Foreskin melanocyte (primary cell): ENCODE measurements at places on chromosomes 2 and 18.
A peak's percentile ranks its signal among the peaks of the same experiment; 100 is the strongest.

- no peak for DNase-seq
These were observed 11.1 kb upstream of the CYS1 start for GRCh38 chr2:10091182-10091888.

- peak; percentile 59 for DNase-seq
These were observed 2.0 kb downstream of the NAGK start for GRCh38 chr2:71070294-71071093.

DNA sequence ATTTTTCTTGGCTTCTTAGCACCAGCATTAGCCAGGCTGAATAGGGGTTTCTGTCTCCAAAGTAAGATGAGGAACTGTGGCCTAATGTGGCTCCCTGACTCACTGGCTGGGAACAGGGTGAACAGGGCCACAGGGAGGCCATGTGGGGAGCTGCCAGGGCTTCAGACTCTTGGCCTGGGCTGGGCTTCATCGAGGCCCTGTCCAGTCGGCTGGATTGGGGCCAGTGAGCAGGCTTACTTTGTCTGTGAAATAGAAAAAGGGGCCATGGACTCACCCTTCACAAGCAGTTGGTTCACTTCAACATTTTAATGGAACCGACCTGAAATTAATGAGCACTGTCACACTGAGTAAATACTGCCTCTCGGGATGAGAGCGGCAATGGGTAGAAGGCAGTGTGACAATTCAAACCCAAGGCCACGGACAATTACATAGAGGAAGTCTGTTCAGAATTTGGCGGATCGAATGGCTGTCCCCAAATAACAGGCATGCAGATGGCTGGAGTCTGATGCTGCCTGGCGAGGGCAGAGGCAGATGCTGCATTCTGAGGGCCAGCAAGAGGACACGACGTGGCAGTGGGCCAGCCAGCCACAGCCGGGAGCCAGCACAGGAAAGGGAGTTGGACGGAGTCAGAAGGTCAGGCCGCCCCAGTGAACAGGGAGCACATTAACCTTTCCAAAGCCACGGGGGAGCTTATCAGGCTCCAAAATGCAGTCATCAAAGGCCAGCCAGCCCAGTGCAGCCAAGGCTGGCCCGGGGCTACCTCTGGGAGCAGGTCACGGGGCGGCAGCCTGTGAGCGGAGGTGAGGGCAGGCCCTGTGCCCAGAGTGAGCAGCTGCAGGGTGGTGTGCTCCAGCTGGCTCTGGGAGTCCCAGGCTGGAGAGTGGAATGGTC, 146.6 kb upstream of the REV1 start:
- no peak for DNase-seq

GRCh38 chr2:22487036-22487435, 897.9 kb upstream of the KLHL29 start:
- no peak for DNase-seq

- no peak for DNase-seq
These were observed 104.5 kb downstream of the GPD2 start for GRCh38 chr2:156540706-156541105.

DNA sequence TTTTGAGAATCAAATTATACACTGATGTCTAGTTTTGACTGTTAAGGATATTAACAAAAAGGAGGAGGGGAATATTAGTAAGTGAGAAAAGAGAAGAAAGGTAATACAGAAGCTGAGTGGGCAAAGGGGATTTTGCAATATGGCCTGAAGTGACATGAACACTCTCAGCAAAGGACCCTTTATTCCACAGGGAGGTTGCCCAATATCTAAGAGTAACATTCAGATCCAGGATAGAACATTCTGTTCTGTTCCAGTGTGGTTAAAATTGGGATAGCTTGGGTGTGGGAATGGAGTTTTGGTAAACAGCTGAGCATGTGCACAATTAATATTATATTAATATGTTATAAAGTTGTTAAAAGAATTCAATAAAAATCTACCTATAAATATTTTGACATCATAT, 120.1 kb downstream of the ZNF385B start:
- no peak for DNase-seq

- no peak for DNase-seq
These were observed 18.1 kb downstream of the EPAS1 start for GRCh38 chr2:46315103-46315890.

- DNase-seq, result no peak
These were observed 130.2 kb upstream of the NXPH2 start for GRCh38 chr2:138910427-138910826.

DNA sequence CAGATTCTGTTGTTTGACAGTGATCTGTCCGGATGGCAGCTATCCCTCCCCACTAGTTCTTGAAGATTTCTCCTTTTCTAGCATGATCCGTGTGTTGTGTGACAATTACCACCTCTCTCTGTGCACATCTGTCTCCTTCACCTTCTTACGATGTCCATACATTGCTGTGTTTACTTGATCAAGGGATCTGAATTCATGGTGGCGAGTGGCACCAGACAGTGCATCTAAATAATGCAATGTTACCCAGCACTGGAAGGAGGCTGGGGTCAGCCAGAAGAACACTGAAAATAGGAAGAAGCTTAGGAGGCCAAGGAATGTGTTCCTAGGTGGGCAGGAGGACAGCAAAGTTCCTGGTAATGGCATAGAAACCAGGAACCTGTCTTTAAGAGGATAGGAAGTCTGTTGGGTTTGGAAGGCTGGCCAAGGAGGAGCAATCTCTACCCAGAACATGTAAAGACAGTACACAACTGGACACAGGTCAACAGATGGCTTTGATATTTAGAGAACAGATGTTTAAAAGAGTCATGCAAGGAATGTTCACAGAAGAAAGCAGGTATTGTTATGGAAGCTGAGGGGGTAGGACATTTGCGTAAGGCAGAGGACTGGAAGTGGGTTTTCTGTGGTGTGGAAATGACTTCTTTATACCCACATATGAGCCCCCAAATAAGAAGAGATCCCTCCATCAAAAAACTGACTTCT, 126.4 kb downstream of the HRH4 start:
- no peak for DNase-seq
